ENCODE measurements at places on chromosomes 1 and 21.

DNA sequence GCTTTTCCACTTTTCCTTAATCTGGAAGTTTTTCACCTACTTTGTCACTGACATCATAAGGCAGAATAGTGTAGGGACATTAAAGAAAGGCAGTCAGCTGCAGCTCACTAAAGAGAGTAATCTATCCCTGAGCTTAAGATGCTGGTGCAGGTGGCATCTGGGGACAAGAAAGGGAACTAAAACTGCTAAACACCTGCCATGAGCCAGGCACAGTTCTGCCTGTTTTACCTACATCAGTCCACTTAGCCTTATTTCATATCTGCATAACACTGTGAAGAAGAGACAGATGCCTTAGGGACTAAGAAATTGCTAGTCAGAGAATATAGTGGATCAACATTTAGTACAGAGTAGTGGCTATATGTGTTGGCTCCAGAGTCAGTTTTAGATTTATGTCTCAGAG, 88.1 kb downstream of the GPATCH2 start:
- no peak for DNase-seq

DNA sequence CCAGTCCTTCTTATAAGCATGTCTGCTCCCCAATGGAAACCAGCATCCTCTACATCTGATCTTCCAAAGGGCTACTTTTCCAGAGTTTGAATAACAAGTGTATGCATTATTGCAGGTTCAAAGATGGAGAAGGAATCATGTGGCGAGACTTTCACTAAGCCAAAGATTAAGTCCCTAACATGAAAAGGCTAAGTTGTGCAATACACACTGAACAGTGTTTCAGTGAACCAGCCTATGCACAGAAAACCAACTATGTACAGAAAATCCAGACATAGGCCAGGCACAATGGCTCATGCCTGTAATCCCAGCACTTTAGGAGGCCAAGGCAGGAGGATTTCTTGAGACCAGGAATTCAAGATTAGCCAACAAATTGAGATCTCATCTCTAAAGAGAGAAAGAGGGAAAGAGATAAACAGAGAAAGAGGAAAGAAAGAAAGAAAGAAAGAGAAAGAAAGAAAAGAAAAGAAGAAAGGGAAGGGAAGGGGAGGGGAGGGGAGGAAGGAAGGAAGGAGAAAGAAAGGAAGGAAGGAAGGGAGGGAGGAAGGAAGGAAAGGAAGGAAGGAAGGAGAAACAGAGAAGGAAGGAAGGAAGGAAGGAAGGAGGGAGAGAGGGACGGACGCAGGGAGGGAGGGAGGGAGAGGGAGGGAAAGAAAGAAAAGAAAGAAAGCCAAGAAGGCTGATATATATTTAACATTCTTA, 181.7 kb downstream of the LTN1 start:
- no peak for DNase-seq

GRCh38 chr1:153509729-153510354, 25.9 kb downstream of the S100A6 start:
- no peak for DNase-seq

GRCh38 chr1:231850786-231851185, 224.2 kb downstream of the DISC1 start:
- DNase-seq: no peak

DNA sequence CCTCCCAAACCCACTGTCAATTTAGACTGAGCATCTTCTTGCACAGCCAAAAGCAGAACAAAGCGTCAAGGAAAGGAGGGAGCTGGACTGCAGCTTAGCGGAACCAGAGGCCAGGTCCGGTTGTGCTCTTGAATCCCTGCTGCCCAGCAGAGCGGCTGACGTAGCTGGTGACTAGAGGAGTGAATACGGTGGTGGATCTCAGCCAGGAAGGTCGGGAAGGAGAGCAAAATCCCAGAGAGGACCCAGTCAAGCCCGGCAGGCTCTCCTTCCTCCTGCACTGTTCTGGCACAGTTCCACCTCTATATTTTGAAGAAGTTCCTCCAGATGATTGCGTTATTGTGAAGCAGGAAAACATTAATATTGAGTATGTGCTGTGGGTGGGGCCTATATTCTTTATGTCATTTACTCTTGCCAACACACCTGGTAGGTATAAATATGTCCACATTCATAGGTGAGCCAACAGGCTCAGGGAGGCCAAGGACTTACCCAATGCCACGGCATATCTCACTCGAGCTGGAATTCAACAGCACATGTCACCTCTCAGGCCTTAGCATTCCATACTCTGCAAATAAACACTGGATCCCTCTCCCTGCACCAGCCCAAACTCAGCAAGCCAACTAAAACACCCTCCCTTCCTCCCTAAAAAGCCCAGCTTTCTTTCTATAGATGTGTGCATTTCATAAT, 23.6 kb upstream of the ABCB10 start:
- DNase-seq: no peak

DNA sequence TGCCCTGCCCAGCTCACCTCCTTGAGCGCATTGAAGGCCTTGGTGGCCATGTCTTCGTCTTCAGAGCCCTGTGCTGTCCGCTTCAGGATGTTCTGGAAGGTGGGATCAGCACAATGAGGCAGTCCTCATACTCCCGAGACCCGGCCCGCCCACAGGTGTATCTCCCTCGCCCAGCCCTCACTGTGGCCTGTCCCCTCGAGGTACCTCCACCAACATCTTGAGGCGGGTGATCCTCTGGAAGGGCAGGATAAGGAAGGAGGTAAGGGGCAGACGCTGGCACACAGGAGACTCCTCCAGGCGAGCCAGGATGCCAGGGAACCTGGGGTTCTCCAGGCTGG, 7.1 kb downstream of the ARHGEF19 start:
- DNase-seq: no peak

GRCh38 chr1:43853161-43853921, 80.3 kb upstream of the ARTN start:
- DNase-seq: no peak

DNA sequence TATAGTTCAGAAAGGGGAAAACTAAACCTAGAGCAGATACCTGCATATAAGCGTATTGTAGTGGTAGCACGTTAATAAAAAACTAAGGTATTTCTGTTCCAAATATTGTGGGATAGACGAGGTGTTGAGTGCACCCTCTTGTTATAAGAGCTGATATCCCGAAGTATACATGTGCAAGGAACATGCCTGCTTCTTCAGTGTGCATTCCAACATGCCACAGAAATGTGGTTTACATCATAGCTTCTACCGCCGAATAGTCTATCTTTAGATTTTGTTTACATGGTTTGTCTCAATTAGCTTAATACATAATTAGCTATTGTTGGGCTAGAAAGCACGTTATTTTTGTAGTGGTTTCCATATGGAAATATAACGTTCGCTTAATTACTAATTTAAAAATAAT, 2.2 kb downstream of the CHRM3 start:
- no peak for DNase-seq

DNA sequence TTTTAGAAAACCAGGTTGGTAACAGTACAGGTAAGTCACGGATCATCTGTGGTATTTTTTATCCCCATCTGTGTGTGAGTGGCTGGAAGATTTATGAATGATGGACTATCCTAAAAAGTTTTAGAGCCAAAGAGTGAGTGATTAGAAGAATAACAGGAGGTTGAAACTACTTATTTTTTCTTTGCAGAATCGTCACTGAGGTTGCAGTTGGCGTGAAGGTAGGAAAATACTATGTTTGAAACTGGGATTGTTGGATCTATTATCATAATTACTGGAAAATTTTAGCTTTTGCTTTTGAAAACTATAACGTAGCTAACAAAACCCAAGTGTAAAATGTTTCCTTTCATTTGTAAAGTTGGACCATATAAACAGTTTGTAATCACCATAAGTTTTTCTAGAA, 1.8 kb downstream of the PTBP2 start:
- DNase-seq: no peak

DNA sequence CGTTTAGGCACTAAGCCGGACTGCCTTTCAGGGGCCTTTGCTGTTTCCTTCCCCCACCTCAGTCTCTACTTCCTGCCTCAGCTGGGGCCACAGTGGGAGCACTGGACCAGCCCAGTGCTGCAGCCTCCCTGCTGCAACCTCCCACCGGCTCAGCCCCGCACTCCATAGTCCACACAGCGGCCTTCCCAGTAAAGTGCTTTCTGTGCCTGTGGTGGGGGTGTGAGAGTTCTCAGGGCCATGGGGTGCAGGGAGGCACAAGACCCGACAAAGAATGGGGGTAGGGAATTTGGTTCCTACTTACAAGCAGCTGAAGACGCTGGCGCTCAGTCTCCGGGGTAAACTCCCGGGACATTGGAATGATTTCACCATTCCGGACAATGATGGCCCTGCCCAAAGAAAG, 3.5 kb downstream of the PPM1J start:
- no peak for DNase-seq

- no peak for DNase-seq
Measured at GRCh38 chr1:245598524-245599305, 443.9 kb downstream of the KIF26B start.

DNA sequence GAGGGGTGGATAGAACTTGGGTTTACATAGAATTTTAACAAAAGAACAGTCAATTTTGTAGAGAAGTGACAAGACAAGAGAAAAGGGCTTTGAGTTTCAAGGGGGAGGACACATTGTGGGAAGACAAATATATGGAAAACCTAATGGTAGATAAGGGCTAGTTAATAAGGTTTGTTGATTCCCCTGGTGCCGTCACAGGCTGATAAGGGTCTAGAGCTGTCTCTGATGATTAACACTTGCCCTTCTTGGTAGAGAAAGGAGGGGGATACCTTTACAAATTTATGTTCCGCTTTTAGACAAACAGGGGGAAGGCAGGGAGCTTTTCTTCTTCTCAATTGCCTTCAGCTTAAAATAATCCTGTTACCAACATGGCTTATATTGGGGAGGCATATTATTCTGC, 124.3 kb downstream of the ETS2 start:
- no peak for DNase-seq

DNA sequence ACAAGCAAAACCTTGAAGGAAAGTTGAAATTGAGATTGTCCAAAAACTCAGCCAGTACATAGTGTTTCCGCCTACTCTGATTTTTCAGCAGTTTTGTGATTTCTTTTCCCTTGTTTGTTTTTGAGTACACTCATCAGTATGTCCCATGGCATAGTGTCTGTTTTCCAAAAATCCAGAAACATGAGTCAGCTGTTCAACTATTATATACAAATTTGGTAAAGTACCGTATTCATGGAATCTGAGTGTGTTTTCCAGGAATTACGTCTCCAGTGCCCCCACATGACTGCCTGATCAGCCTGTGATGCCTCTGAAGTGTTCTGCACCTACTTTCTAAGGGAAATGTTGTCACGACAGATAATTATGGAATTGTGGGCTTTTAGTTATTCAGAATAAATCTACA, 186.8 kb downstream of the LTN1 start:
- DNase-seq: peak; percentile 68

DNA sequence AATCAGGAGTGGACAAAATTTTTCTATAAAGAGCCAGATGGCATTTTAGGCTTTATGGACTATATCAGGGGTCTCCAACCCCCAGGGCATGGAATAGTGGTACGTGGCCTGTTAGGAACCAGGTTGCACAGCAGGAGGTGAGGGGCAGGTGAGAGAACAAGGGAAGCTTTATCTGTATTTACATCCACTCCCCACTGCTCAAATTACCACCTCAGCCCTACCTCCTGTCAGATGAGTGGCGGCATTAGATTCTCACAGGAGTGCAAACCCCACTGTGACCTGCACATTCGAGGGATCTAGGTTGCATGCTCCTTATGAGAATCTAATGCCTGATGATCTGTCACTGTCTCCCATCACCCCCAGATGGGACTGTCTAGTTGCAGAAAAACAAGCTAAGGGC, 13.9 kb downstream of the PHTF1 start:
- DNase-seq: no peak

- no peak for DNase-seq
Measured at GRCh38 chr1:232876506-232877364, 71.5 kb downstream of the MAP10 start.

- no peak for DNase-seq
Measured at GRCh38 chr1:60413091-60413490, 339.5 kb upstream of the C1orf87 start.
